NCI-H1417 (cell line): ENCODE measurements at places on chromosomes 4 and X.

- DNase-seq = no peak
Measured at GRCh38 chr4:90130076-90130475, 2.9 kb downstream of the CCSER1 start.

GRCh38 chr4:42152507-42153504 is at the start of gene BEND4:
TSS of gene BEND4 (minus strand) at chr4:42152655. CDS start at chr4:42152143, 512 bp downstream.
- no peak for DNase-seq

DNA sequence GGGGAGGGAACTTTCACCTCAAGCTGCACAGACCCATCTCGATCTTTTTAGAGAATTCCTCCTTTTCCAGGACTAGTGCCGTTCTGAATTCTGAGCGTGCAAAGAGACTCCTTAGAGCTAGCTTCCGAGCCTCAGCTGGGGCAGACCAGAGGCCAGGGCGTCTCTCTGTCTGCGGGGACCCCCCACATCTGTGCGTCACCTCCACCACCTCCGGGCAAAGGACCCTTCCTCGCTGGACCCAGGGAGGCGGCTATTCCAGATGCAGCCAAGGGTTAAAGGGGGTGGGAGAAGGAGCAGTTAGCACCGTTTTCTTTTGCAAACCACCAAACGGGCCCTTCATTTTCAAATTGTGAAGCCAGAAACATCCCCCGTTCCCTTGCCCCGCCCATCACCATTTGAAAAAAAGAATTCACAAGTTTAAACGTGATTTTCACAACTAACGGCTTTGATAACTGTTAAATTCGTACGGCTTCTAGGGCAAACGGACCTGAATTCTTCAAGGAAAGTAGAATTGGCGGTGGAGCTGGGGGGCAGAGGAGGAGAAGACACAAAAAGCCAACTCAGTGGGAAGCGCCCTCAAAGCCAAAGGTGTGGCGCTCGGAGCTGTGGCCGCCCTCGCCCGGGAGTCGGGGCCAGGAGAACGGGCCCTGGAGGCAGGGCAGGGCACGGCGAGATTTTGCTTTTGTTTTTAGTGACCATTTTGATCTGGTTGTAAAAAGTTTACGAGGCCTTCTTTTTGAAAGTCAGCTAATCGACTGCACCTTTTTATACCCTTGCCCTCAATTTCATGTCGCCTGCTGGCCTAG is 3.3 kb upstream of the PDGFRA start:
- DNase-seq = no peak

GRCh38 chrX:54479136-54480111 is 16.6 kb downstream of the FGD1 start:
- peak; percentile 46 for DNase-seq

GRCh38 chrX:112011376-112011775 is 71.2 kb downstream of the TRPC5 start:
- DNase-seq = no peak

GRCh38 chr4:168712316-168712890 is 215.6 kb downstream of the PALLD start:
- no peak for DNase-seq

DNA sequence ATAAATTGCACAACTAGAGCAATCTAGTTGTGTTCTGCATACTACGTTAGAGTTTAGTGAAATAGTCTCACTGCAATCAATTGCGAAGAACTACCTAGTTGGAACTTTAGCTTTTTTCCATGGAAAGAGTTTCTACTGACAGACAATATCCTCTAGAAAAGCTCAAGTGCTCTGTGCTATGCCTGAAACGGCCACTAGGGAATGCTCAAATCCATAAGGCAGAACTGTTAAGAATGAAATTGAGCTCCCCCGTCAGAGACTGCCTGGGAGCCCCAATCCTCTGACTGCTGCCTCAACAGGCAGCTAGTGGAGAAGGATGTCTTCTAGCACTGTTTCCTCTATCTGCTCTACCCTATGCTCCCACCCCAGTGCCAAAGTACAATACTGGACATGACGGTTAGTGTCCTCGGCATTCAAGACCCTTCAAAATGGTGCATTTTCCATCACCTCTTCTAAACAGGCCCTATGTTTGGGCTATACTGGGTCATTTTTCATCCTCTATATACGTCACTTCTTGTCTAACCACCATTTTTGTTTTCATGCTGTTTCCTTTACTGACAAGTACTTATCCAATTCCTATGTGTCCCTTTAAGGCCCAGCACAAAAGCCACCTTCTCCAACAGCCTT is 35.3 kb downstream of the FRMD7 start:
- peak; percentile 78 for DNase-seq

GRCh38 chrX:44260609-44261008 is 82.9 kb downstream of the EFHC2 start:
- no peak for DNase-seq

DNA sequence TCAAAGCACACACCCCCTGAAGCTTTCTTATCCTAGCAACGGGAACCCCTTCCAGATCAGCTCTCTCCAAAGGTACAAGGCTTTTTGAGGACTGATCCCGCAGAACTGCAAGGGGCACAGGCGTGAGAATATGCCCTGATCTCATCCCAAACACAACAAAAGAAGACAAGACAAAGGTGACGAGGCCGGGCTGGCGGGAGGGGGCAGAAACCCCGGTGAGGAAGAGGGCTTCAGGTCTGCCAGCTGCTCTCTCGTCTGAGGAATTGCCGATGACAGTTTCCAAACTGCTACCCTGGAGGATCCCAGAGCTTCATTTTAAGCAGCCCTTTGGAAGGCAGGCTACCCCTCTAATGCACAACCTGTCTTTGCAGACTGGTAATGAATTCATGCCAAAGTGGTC is 3.4 kb downstream of the HCFC1 start:
- DNase-seq = no peak

DNA sequence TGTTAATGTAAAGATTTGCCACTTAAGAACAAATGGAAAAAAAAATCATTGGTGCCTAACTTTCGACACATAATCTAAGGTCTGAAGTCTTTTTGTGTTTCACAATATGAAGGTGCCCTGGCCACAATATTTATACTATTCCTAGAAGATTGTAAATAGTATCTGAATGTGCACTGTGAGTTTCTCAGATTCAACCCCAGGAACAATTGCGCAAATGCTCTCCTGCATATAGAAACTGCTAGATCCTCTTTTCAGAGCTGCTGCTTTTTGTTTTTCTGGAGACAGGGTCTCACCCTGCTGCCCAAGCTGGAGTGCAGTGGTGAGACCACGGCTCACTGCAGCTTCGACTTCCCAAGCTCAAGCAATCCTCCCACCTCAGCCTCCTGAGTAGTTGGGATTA is 480.1 kb upstream of the FTHL17 start:
- no peak for DNase-seq

- no peak for DNase-seq
Measured at GRCh38 chr4:6356076-6356560, 86.5 kb downstream of the WFS1 start.

DNA sequence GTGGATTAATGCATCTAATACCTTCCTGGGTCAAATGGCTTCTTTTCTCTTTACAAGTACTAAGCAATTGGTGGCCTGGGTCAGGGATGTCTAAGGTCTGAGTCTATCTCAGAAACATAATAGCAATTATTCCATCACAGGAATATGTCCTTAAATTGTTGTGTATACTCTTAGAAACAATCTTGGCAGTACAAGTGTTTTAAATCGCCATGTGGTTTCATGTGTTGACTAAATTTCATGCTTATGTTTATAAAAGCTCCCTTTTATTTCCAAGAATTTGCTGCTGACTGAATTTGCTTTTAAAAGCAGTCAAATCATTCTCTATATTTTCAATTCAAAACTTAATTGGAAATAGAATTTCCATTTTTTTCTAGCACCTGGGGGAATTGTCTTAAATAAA is 125.3 kb upstream of the PACRGL start:
- no peak for DNase-seq

DNA sequence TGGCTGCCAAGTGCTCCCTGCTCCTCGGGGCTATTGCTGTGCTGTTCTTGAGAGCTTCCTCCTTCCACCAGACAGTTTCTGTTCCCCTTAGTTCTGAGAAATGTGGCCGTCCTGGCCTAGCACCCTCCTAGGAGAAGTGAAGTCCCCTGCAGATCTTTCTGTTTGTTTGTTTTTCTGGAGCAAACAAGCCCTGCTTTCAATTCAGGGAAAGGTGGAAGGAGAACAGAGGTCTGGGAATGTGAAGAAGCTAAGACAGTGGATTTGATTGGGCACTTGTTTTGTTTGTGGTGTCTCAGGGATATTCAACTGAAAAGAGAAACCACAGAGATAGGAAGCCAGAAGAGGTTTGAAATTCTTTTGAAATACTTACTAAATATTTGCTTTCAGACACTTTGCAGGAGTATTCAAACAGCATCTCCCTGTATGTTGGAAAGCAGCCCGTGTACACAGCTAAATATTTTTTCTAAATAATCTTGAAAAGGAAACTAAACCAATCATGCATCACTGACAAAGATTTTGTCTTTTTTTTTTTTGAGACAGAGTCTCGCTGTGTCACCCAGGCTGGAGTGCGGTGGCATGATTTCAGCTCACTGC is 36.5 kb upstream of the PPM1K start:
- DNase-seq = no peak

- no peak for DNase-seq
Measured at GRCh38 chr4:163482190-163482589, 8.6 kb upstream of the TKTL2 start.

DNA sequence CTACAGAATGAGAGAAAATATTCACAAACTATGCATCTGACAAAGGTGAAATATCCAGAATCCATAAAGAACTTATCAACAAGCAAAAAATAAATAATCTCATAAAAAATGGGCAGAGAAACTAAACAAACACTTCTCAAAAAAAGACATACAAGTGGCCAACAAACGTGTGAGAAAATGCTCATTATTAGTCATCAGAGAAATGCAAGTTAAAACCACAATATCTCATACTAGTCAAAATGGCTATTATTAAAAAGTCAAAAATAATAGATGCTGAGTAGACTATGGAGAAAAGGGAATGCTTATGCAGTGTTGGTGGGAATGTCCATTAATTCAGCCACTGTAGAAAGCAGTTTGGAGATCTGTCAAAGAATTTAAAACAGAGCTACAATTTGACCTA is 533.3 kb downstream of the TMA16 start:
- no peak for DNase-seq

DNA sequence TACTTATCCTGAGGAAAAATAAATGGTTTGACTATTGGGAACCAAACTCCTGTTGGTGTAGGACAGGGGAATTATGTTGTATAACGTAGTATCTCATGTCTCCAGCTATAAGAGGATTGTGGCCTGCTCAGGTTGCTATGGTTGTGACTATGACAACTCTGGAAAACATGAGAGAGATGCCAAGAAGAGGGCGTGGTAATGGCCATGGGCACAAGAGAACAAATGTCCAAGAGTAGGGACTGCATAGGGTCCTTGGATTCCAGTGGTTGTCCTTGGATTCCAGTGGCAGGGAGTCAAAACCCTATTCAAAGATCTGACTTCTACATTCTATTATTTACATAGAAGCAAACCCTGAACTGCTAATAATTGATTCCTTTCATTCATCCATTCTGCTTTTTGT is 6.8 kb upstream of the MOB1B start:
- no peak for DNase-seq

DNA sequence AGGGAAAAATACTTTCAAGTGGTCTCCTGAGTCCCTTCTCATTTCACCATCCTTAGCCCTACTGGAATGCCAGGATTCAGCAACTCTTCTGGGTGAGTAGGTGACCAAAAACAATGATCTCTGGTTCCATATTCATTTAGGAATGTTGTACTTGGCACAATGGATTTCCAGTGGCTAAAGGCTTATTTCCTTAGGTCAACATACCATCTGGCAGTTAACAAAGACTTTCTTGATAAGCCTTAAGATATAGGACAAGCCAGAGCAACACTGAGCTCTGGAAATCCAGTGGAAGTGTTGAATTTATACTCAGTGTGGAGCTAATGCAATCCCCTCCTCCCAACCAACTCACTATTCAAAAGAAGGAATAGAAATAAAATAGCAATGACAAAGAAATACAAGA is 139.4 kb upstream of the EMCN start:
- DNase-seq = no peak

DNA sequence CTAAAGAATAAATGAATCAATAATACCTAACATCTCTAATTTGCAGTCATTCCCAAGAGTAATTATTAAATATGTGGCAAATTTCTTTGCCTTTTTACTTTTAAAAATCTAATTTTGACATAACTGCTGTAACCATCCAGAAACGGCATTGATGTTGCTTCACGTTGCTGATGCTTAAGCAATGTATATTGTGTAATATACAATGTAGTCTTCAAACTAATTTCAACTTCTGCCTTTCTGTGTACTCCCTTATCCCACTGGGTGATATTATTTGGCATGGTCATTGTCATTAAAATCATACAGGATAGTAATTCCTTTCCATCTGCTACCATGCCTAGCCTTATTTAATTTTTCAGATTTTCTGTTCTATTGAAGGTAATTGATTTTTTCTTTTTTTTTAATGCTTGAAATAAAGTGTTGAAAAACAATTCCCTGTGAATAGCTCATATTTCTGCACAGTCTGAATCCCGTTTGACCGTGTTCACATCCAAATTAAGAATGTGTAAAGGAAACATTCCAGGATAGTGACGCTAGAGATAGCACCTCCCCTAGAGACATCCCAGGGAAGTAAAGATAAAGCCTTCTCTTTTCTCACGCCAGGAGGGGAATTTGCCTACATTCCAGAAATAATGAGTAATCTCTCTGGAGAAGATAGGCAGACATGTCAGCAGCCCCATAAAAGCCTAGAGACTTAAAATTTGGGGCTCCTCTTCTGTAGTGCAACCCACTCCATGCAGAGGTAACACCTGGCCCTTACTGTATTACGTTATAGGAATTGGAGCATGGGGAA is 8.6 kb downstream of the FAM200B start:
- DNase-seq = no peak

- DNase-seq = peak; percentile 85
Measured at GRCh38 chrX:85569686-85570085, 190.2 kb upstream of the POF1B start.

- no peak for DNase-seq
Measured at GRCh38 chr4:623914-624566, 1.3 kb upstream of the PDE6B start.

DNA sequence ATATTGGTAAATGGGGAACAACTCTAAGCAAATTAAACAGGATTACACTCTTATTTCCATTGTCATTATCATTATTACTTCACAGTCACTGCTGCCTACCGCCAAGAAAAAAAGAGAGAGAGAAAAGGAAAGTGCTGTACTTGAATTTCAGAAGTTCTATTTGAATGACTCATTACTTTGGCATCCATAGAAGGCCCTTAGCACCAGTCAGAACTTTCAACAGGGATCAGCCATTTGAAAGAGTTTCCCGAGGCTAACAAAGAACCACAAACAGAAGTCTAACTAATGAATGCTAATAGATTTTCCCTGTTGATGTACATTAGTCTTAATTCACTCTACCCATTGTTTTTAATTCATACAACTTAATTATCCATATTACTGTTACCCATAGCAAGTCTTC is 116.3 kb downstream of the SHROOM4 start:
- no peak for DNase-seq

GRCh38 chr4:172356016-172356415 is 542.8 kb downstream of the GALNTL6 start:
- DNase-seq = no peak
